Right atrium auricular region (tissue), 2 donors: ENCODE measurements at places on chromosomes 12 and 14. TPM values are rescaled to one million over a fixed set of nuclear protein-coding genes. Genes with fewer than 3 reads are reported as not detected.

DNA sequence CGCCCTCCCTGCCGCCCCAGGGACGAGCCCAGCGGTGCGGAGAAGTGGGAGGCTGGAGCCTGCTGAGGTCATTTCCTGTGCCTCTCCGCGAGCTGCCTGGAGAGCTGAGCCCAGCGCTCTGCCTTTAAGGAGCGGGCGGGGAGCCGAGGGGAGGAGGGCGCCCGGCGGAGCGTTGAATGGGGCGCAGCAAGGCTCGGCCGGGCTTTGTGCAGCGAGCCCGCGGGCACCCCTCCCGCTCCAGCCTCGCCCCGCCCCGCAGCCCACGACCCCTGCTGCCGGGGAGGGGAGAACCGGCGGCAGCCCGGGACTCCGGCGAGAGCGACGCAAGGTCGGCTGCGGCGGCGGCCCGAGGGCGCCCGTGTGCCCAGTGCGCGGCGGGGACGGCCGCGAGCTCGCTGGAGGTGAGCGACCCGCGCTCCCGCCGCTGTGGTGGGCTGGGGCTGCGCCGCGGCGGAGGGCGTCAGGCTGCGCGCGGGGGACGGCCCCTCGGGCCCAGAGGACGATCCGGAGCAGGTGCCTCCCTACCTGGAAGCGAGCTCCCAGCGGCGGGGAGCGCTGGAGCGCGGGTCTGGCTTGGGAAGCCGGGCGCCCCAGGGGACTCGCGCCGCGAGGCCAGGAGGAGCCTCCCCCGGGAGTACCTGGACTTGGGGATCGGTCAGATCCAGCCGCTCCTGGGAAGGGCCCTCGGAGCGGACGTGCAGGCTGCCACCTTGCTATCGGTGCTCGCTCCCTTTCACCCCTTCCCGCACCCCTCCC lies at the start of gene PLEKHH1:
PLEKHH1 (plus strand) TSS at position 293 of the 756 bp plus-strand sequence. CDS start 8,578 bp downstream, outside the sequence.
- DNase-seq: peak; percentile 68

DNA sequence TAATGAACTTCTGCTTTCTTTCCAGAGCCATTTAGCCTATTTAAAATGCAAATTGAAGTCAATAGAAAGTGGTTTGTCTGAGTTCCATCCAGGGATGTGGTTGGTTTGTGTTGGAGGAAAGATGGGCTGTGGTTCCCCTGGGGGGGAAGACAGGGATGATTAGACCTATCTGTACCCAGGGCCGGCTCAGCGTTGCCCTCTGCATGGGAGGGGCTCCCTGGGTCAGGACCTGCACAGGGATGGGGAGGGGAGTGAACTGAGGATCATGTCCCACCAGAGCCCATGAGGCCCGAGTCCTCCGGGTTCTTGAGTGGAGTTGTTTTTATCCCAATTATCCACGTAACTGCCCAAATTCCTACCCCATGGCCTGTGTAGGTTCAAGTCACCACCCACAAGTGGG lies 76.9 kb upstream of the SFSWAP start:
- DNase-seq: no peak

GRCh38 chr14:32497248-32497647 lies 168.2 kb downstream of the AKAP6 start:
- no peak for DNase-seq

LRIG3 gene
- total RNA-seq: 14.6 TPM

DNA sequence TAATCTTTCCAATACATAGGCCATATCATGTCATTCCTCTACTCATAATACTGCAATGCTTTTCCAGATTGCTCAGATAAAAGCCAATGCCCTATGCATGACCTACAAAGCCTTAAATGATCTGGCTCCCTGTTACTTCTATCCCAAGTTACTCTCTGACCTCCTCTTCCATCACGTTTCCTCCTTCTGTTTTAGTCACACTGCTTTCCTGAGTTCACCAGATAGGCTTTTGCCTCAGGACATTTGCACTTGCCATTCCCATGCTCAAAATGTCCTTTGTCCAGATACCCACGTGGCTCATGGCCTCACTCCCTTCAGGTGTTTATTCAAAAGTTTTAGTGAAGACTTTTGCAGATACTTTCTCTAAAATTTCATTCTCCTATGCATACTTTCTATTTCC lies 138.7 kb upstream of the PRICKLE1 start:
- no peak for DNase-seq

DNA sequence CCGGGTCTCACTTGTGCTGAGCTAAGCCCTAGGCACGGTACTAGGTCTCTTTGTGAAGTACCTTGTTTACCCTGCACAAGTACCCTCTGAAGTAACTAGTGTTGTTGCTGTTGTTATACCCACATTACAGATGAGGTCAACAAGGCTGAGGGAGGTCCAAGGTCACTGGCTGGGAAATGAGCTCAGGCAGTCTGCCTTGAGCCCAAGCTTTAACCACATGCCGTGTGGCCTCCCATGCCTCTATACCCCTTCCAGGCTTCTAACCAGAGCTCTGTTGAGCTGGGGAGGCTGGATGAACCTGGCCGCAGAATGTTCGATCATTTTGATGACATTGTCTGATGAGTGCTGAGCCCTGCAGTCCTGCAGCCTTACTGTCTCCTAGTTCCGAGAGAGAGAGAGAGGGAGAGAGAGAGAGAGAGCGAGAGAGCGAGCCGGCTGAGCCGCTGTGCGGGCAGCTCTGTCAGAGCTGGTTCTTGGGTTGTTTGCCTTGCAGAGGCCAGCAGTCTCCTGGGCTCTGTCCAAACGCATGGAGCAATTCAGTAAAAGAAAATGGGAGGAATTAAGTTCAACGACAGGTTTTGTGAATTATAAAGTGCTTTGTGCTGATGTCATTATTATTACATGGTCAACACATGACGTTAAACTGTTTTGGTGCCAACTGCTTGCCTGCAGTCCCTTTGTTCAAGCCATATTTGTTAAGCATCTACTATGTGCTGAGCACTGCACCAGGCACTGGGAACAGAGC lies 13.1 kb downstream of the JDP2 start:
- peak; percentile 79 for DNase-seq

- no peak for DNase-seq
Observed at GRCh38 chr14:49049711-49050110, 536.5 kb downstream of the RPS29 start.

DNA sequence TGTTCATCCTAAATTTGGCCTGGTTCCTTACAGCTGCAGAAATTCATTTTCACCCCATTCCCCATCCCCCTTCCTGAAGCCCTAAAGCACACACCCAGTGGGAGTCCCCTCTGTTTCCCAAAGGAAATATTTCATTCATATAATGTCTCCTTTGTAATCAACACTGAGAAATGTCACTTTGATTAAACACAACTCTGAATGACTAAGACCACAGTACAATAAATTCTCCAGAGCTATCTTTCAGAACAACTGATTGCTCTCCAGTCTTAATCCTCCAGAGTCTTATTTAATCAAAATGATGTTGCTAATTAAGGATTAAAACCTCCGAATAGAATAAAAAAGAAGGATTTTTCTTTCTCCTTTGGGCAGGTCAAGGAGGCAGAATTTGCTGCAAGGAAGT lies 6.4 kb downstream of the SLC15A5 start:
- DNase-seq: no peak

BHLHE41 gene
- total RNA-seq: 13.4 TPM

NPFF gene
- not detected for total RNA-seq

KLRG1 gene
- total RNA-seq: 3.3 TPM

DNA sequence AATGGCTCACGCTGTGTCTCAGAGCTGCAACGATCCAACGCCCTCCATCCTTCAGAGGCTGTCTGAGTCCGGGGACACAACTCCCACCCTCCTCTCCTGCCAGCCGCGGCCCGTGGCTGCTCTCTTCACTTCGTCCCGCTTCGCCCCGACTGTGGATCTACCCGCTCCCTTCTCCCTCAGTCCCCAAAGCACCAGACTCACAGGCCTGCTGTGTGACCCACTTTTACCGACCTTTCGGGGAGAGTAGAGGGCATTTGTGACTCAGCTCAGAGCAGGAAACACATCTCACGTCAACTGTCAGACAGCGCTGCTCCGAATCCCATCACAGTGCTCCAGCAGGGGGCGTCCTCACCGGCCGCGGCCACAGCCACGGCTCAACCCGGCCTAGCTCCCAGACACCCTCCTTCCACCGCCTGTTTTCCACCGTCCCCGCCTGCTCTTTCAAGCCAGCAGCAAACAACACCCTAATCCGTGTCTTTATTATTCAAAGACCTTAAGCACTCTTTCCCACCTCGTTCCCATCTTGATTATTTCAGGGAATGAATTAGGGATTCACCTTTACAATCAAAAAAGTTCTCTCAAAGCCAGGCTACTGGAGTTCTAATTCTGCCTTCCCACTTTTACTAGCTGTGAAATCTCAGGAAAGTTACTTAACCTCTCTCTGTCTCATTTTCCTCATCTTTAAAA lies 5.0 kb upstream of the AQP2 start:
- peak; percentile 90 for DNase-seq

PTCSC3 gene
- total RNA-seq: not detected

DNA sequence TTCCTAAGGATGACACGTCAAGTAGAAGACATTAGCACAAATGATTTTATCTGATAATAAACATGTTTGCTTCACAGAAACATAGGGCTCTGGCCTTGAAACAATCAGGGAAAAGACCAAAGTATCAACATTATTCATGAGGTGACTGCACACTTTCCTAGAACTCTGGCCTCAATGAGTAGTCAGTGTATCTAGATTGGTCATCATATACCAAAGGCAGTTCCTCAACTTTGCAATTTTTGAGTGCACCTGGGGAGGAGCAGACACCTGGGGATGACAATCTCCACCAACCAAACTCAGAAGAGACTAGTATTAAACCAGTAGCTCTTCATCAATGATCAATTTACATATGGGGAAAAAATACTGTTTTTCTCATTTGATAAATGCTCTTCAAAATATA lies 4.5 kb downstream of the EDDM3A start:
- DNase-seq: no peak

DNA sequence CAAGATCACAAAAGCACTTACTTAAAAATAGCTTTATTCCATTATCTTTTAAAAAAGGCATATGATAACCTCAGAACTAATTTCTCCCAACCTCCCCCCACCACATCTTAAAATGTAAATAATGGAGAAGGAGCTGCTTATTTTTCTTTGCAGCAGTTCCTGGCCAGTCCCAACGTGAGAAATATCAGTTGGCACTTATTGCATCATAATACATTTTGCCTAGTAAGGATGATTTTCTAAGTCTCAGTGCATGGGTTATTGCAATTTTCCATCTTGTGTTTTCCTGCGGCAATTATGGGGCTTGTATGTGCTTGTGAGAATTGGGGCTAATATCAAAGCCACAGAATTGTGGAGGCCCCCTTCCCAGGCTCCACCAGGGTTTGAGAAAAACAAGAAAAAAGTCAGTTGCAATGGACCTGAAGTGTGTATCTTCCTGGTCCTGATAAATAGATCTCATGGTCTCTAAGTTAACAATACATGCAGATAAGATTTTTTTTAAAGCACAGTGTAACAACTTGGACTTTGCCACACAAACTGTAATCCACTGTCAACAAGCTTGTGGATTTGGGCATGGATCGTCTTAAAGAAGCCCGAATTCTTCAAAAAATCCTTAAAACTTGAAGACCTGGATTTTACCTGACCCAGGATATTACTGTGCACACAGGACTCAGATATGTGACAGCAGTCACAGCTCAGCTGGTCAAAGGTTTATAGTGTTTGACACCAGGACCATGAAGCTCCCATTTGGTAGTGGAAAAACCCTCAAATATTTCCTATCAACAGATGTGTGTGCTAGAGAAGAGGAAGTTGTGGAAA lies 2.8 kb upstream of the WSB2 start:
- no peak for DNase-seq
